SJCRH30 (cell line): ENCODE measurements at places on chromosomes 11 and 22. TPM values are rescaled to one million over a fixed set of nuclear protein-coding genes. Genes with fewer than 3 reads are reported as not detected.

The SIK2 gene
- 8.5 TPM in 2 replicates for total RNA-seq

The MAP6 gene
- 0.53 and 0.79 TPM in 2 replicates for total RNA-seq

The F2 gene
- 0.06 and 0.15 TPM in 2 replicates for total RNA-seq

The TYMP gene
- 0.51 and 0.63 TPM in 2 replicates for total RNA-seq

GRCh38 chr11:85256433-85256832 lies 370.7 kb downstream of the DLG2 start:
- no peaks in the 10 kb centered on the region for H3K27me3 ChIP-seq
- no peak for DNase-seq
- H3K27ac ChIP-seq, result no peak overlapping the region
- no peak overlapping the region for H3K4me3 ChIP-seq

- no peak overlapping the region for H3K27ac ChIP-seq
- DNase-seq, result no peak
- H3K4me1 ChIP-seq, result peaks cover 10% of the 10 kb centered on the region
- no peaks in the 10 kb centered on the region for H3K36me3 ChIP-seq
- H3K4me3 ChIP-seq, result no peak overlapping the region
Observed at GRCh38 chr11:91802475-91802874, 422.1 kb upstream of the FAT3 start.

DNA sequence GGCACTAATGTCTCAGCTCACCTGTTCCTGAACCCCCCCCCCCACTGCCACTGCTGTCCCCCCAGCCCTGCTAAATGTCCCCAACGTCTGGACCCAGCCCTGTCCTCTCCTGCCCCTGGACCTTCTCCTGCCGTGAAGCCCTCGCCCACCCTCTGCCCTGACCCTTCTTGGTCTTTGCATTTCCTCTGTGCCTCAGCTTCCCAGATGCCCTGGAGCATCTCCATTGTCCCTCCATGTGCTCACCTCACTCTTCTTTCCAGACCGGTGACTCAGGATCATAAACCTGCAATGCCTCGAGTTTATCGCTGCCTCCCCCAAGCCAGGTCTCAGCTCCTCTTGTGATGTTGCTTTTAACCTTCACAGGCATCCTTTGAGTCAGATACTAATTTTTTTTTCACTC lies 416.4 kb downstream of the BRD1 start:
- H3K27ac ChIP-seq, result no peak overlapping the region
- peaks cover 55% of the 10 kb centered on the region for H3K27me3 ChIP-seq
- H3K4me3 ChIP-seq, result no peak overlapping the region
- no peaks in the 10 kb centered on the region for H3K4me1 ChIP-seq
- no peaks in the 10 kb centered on the region for H3K36me3 ChIP-seq

- no peaks in the 10 kb centered on the region for H3K27me3 ChIP-seq
- H3K27ac ChIP-seq, result no peak overlapping the region
- H3K4me1 ChIP-seq, result no peaks in the 10 kb centered on the region
- DNase-seq, result no peak
Observed at GRCh38 chr11:25755918-25756584, 575.9 kb upstream of the ANO3 start.

DNA sequence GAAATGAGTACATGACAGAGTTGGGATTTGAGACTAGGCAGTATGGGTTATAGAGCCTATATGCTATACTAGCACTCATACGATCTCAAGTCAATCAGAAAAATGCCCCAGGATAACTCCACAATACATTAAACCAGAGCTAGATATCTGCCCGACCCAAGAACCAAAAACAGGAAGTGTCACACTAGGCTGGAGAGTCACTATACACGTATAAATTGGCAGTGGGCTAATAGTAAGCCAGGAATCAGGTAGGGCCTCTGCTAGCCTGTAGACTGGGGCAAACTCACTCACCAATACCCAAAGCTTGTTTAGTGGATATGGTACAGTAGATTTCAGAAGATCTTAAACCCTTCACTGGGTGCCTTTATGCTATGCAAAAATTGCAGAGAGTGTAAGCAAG lies 16.2 kb upstream of the EIF4G2 start:
- DNase-seq, result no peak
- H3K27ac ChIP-seq, result no peak overlapping the region
- H3K36me3 ChIP-seq, result no peaks in the 10 kb centered on the region

GRCh38 chr11:122795307-122795706 lies 43.0 kb upstream of the CRTAM start:
- DNase-seq, result no peak
- H3K27ac ChIP-seq, result no peak overlapping the region
- H3K36me3 ChIP-seq, result no peaks in the 10 kb centered on the region
- no peaks in the 10 kb centered on the region for H3K27me3 ChIP-seq
- no peak overlapping the region for H3K4me3 ChIP-seq

GRCh38 chr11:17076517-17077239 lies 789 bp downstream of the RPS13 start:
- H3K4me3 ChIP-seq, result peak overlapping the region; percentile 93
- peaks cover 6% of the 10 kb centered on the region for H3K4me1 ChIP-seq
- peak overlapping the region; percentile 88 for H3K27ac ChIP-seq
- H3K36me3 ChIP-seq, result peaks cover 43% of the 10 kb centered on the region

- H3K4me1 ChIP-seq, result peaks cover 56% of the 10 kb centered on the region
- no peak overlapping the region for H3K27ac ChIP-seq
- H3K4me3 ChIP-seq, result no peak overlapping the region
Observed at GRCh38 chr11:19954899-19955298, 205.4 kb downstream of the DBX1 start.

GRCh38 chr11:73914284-73914683 lies 36.5 kb upstream of the DNAJB13 start:
- H3K27me3 ChIP-seq, result no peaks in the 10 kb centered on the region
- H3K27ac ChIP-seq, result no peak overlapping the region
- no peak for DNase-seq
- no peaks in the 10 kb centered on the region for H3K4me1 ChIP-seq

- no peaks in the 10 kb centered on the region; the same call in 1 of the 2 replicates for H3K4me1 ChIP-seq
- no peaks in the 10 kb centered on the region for H3K36me3 ChIP-seq
- H3K27me3 ChIP-seq, result peaks cover 8% of the 10 kb centered on the region
- DNase-seq, result peak; percentile 71
- H3K27ac ChIP-seq, result no peak overlapping the region
- H3K4me3 ChIP-seq, result peak overlapping the region; percentile 26
Observed at GRCh38 chr11:45333001-45333971, 47.1 kb upstream of the SYT13 start.

DNA sequence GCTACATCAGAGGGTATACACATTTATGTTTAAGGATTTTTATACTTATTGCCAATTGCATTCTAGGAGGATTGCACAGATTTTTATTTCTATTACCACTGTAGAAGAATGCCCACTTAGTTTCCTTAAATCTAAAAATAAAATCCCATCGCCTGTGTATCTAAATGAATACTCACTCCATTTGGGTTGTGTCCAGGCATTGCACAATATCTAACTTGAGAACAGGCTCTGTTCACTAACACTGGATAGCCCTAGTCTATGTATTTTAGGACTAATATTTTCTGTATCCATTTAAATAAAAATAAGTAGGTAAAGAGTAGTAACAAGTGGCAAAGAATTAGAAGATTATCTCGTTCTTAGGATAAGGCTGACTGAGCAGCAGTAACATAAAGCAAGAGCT lies 4.1 kb downstream of the C11orf52 start:
- H3K4me3 ChIP-seq, result no peak overlapping the region
- no peak for DNase-seq
- H3K27ac ChIP-seq, result no peak overlapping the region; the same call in 1 of the 2 replicates
